ENCODE measurements at places on chromosomes 7 and 10.

DNA sequence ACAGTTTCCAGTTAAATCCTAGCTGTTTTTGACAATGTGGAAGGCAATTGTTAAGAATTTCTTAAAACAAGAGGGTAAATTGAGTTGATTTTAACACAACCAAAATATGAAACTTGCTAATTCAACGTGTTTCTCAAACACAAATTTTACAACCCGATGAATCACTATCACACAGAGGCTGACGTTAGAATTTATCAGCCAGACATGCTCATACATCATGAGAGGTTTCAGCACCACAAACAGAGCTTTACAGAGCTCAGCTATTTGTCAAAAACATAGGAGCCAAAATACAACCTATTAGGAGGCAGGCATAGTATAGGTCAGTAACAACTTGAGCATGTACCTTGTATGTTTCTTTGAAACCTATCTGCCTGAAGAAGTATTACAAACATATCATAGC, 36.1 kb downstream of the LRRN3 start:
- peak; percentile 63 for DNase-seq

GRCh38 chr7:106609416-106609815, 51.5 kb downstream of the CCDC71L start:
- peak; percentile 87 for DNase-seq

DNA sequence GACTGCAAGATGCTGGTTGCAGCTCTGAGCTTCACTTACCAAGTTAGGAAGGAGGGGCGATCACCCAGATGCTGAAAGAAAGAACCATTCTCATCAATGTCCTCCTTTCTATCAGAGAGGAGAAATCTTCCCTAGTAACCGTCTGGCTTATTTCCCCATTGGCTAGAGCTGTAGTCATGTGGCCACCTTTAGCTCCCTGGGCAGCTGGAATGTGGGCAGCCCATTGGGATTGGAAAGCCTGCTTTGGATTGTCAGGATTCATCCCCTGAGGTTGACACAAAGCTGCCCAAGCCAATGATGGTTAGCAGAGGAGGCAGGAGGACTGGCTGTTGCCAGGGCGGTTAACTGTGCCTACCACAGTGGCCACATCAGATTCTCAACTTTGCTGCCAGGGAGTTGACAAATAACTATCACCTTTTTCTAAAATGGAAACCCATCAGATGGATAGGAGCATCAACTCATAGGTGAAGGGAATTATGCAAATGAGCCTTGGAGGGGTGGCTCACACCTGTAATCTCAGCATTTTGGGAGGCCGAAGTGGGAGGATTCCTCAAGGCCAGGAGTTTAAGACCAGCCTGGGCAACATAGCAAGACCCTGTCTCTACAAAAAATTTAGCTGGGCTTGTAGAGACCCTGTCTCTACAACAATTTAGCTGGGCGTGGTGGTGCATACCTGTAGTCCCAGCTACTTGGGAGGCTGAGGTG, 206.4 kb upstream of the GALNT17 start:
- no peak for DNase-seq

DNA sequence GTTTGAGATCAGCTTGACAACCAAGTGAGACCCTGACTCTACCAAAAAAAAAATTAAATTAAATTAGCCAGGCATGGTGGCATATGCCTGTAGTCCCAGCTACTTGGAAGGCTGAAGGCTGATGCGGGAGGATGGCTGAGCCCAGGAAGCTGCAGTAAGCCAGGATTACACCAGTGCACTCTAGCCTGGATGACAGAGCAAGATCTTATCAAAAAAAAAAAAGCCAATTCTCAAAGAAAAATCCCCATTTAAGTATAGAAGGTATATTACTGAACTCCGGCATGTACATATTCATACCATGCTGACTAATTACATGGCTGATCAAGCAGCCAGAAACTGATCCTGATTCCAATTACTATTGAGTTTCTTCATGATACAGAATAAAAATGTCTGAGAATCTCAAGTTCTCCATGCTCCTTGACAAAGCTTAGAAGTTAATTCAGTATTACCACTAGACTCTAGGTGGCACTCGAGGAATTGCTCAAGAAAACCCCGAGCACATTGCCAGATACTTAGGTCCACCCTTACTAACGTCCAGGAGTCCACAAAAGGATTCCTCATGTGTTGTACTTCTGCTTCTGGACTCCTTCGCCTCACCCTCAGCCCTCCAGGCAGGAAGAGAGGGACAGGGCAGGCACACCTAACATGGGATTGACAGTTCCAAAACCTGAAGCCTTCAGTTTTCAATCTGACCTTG, 148.9 kb downstream of the PARD3 start:
- peak; percentile 94 for DNase-seq

- DNase-seq = no peak
Measured at GRCh38 chr7:132349075-132349474, 227.2 kb downstream of the PLXNA4 start.

DNA sequence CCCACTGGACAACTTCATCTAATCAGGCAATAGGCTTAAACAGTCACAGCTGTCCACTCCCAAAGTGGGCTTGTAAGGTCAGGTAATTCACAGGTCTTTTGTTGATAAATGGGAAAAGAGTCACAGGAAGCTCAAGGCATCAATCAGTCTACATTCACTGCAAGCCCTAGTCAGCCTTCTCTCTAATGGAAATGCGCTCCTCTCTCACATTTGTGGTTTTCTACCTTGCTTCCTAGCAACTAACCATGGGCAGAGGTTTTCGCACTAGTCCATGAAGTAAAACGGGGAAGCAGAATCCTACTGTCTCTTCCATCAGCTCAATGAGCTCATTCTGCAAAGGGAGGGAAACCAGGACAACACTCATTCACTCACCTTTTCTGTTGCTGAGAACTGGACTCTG, 53.5 kb upstream of the APBB1IP start:
- DNase-seq = no peak

DNA sequence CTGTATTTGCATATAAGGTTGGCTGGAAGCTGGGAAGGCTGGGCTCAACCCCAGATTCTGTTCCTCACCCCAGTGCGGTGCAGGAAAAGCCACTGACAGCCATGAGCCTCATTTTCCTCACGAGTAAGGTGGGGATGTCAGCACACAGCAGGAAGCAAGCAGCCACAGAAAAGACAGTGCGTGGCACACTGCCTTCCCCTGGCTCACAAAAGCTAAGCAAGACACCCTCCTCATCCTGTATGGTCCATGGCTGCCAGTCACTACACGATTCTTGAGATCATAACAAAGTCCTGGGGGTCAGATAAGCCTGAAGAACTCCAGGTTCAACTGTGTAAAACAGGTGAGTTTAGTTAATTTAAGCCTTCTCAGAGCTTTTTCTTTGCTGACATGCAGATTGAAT, 28.9 kb upstream of the DDC start:
- no peak for DNase-seq

DNA sequence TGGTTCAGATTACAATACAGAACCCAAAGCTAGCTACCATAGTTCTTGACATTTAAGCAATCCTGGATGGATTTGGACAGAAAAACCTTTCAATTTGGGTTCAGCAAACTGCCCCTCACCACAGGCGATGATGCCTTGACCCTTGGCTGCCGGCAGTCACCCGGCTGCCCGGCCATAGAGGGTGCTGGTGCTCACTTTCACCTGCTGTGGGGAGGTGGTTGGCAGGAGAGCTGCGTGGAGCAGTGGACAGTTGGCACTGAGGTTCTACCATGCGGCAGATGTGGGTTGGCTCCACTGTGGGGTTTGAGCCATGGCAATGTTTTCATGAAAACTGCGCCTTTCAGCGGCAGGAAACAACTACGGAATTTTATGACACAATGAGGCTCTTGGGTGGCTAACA, 99.5 kb downstream of the DYNC1I1 start:
- DNase-seq = no peak

- no peak for DNase-seq
Measured at GRCh38 chr7:23044581-23044980, 30.7 kb upstream of the HYCC1 start.

- DNase-seq = peak; percentile 46
Measured at GRCh38 chr7:26369593-26369992, 77.9 kb downstream of the SNX10 start.

DNA sequence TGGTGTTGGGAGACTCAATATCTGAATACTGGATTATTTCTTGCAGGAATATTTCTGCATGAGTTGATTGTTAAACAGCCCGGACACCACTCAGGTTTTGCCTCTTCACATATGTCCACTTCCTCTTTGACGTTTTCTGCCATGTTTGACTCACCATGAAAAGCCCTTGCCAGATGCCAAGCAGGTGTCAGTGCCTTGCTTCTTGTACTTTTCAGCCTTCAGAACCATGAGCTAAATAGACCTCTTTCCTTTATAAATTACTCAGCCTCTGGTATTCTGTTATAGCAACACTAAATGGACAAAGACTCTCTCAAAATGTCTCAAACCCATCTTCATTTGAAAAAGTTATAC, 24.7 kb upstream of the MACC1 start:
- DNase-seq = no peak

GRCh38 chr7:156640257-156640948, at the start of gene RNF32:
Gene RNF32, plus strand, starts transcription at chr7:156640774. Its CDS starts 3,104 bp downstream, at chr7:156643878.
- DNase-seq = peak; percentile 84

DNA sequence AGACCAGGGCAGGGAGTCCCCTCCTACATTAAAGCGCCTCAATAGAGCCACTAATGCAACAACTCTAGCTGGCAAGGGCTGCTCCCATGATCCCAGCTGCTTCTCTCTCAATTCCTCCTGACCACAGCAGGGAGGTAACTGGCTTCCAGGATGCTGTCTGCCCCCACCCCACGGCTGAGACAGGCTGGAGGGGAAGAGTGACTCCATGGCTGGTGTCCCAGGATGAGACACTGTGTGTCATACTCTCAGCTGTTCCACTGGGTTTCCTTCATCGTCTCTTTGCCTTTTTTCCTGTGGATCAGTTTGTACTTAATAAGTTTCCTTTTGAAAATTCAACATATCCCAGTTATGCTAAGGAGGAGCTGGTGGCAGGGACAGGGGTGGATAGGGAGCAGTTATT, 27.7 kb upstream of the MYH16 start:
- peak; percentile 58 for DNase-seq

- no peak for DNase-seq
Measured at GRCh38 chr7:151864561-151864960, 12.4 kb downstream of the PRKAG2 start.

DNA sequence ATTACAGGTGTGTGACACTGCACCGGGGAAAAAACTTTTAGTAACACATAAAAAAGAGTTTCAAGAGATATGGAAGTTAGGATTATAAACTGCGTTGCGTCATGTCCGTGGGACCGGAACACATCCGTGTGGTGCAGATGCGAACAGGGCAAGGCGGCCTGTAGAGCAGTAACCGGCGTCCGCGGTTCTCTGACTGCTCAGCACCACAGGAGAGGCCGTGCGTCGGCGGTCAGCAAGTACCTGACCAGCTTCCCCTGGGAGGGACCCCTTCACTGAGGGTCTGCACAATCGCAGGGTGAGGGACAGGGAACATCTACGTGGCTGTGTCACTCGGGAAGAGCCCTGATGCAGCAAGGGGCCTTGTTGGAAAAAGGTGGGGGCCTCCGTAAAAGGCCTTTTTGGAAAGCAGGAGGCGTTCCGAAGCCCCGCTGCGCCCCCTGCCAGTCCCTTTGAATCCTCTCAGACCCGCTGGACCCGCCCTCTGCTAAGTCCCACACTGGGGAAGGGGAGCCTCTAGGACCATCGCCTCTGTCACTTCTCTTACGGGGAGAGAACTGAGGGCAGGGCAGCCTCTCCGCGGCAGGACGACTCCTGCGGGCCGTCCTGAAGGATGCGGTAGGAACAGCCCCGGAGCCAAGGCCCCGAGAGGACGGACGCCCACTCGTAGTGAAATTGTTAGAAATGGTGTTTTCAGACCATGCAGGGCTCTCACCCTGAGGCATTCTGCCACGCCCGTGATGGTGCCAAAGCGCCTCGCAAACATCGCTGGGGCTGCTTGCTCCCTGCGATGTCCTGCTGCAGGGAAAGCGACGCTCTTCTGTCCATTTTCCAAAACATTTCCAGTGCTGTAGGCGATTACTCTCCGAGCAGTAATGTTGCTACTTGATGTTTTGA, 771.6 kb upstream of the COBL start:
- no peak for DNase-seq

DNA sequence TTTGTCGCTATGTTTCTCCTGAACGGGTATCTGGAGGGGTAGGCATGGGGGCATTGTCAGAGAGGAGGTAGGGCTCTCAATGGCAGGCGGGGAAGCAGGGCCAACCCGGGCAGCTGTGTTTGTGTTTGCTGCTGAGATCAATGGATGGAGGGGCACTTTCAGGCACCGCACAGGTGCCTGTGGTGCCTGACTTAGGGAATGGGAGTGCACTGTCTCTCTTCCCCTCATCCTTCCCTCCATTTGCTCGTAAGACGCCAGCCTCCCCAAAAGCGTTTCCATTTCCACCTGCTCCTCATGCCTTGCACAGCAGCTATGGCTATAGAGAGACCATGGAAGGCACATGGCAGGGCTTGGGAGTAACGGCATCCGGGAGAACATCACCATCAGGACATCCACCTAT, 615.9 kb upstream of the FOXK1 start:
- no peak for DNase-seq

DNA sequence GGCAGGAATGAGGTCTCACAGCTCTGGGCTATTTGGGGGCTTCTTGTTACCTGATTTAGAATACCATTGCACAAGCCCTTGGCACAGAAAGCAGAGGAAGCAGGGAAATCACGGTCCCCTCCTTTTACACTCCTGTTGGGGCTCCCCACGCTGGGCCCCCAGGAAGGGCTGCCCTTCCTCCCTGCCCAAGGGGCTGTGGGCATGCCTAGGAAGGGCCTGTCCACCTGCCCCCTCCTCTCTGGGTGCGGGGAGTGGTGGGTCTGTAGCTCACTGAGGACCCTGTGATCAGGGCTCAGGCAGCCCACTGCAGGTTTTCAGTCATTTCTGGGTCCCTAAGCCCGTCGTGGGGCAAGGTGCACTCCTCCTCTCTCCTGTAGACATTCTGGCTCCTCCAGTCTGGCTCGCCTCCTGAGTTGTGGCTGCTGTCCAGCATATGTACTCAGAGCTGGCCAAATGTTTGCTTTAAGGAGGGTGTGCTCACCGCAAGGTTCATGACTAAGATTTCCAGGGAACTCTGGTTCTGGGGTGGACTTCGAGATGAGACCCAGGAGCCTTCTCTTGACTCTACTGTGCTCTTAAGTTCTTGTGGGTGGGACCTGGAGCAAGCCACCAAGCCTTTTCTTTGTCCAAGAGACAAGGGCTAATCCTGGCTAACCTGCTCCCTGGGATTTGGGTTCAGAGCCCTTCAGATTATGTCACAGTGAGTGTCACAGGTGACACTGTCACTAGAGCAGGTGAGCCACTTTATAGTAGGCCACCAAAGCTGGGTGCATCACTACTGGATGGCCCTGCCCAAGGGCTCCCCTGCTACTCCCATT, 56.0 kb downstream of the TACR2 start:
- DNase-seq = peak; percentile 94

GRCh38 chr10:2852574-2853323, 214.6 kb upstream of the PFKP start:
- DNase-seq = no peak

All from fibroblast of mammary gland (primary cell).